ENCODE measurements at places on chromosomes 11 and 22. TPM values are rescaled to one million over a fixed set of nuclear protein-coding genes. Genes with fewer than 3 reads are reported as not detected.
A peak's percentile ranks its signal among the peaks of the same experiment; 100 is the strongest.

DNA sequence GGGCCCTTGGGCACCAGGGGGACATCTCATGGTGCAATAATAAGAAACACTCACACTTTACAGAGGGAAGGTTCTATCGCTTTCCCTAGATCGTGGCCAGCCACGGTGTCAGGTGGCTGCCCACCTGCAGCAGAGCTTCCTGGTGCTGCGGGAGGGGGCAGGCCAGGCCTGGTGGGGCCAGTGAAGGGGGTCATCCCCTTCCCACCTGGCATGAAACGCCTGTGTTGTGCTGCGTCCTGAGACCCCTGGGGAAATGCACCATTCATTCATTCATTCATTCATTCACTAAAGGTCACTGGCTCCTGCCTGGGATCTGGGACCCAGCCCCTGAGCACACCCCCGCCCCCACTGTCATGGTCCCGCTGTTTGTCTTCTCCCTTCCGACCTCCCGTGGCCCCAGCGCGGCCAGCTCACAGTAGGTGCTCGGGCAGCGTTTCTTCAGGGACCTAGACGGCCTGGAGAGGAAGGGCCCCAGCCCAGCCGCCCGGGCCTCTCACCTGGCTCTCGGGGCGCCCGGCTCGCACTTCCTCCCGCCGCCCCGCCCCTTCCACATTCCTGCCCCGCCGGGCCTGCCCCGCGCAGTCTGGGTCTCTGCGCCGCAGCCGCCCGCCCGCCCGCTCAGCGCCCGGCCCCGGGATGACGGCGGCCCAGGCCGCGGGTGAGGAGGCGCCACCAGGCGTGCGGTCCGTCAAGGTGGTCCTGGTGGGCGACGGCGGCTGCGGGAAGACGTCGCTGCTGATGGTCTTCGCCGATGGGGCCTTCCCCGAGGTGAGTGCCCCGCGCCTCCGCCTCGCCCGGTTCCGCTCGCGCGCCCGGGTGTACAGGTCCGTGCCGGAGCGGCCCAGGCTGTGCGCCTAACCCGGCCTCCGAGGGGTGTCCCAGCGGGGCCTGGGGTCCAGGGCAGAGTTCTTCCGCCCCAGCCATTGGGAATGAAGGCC lies at the start of gene RHOD:
Gene RHOD (plus strand): TSS at position 581 of the 938 bp plus-strand sequence. CDS start 56 bp downstream, at position 637.
- DNase-seq, result peak; percentile 74

Gene OR5B21
- not detected for total RNA-seq

DNA sequence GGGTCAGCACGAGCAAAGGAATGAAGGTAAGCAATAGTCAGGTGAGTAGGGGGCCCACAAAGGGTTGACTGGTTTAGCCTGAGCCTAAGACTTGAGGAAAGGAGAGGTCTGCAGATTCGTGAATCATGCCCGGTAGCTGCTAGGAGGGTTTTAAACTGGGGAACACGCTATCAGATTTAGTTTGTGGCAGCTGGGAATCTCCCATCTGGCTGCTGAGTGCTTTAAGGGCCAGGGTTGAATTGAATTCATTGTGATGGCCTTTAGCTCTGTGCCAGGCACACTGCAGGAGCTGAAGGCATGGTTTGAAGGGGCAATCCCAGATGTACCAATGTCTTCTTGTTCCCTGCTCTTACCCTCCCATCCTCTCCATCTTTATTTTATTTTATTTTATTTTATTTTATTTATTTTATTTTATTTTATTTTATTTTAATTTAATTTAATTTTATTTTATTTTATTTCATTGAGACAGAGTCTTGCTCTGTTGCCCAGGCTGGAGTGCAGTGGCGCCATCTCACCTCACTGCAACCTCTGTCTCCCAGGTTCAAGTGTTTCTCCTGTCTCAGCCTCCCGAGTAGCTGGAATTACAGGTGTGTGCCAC lies 1.9 kb upstream of the NECTIN1 start:
- DNase-seq, result no peak

GRCh38 chr11:45554230-45554967 lies 111.0 kb downstream of the CHST1 start:
- DNase-seq, result no peak

DNA sequence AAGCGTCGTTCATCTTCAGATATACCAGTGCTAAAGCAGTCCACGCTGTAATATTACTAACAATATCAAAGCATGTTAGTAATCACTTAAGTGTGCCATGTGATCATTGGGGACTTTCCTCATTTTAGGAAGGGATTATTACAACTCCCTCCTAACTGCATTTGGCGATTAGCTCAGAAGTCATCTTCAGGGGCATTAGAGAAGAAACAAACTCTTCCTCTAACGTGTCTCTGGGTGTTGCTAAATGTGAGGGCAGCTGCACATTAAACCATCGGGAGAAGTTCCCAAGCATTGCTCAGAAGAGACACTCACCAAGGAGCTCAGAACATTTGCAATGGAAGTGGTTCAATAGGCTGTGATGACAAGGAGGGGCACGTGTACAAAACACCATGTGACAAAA lies 17.2 kb downstream of the TESMIN start:
- DNase-seq, result no peak

Gene TRPC6
- not detected for total RNA-seq
